ENCODE measurements at places on chromosomes 11 and 22.

- DNase-seq = no peak
These were observed 683.5 kb upstream of the CCDC179 start for GRCh38 chr11:23543651-23544222.

DNA sequence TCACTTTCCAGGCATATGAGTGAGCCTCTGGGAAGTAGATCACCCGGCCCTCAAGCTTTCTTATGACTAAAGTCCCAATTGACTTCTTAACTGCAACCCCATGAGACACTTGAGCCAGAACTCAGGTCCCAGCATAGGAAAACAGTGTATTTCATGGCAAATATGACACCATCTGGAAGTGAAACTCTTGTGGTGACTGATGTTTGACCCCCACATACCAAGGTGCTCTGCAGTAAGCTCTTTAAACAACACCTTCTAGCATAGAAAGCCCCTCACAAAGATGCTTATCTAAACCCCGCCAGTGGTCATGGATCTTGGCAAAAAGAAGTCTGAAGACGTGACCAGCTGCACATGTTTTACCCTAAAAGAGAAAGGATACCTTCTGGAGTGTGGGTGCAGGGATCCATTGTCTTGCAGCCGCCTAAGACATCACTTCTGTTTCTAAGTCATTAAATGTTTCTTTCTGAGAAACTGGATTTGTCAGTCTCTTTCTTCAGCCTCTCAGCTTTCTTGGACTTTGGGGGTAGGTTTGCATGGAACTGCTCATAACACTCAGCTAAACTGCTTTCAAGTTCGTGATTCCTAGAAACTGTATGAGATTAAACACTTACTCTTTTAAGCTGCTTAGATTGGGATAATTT, 7.4 kb upstream of the PELI3 start:
- DNase-seq = no peak

DNA sequence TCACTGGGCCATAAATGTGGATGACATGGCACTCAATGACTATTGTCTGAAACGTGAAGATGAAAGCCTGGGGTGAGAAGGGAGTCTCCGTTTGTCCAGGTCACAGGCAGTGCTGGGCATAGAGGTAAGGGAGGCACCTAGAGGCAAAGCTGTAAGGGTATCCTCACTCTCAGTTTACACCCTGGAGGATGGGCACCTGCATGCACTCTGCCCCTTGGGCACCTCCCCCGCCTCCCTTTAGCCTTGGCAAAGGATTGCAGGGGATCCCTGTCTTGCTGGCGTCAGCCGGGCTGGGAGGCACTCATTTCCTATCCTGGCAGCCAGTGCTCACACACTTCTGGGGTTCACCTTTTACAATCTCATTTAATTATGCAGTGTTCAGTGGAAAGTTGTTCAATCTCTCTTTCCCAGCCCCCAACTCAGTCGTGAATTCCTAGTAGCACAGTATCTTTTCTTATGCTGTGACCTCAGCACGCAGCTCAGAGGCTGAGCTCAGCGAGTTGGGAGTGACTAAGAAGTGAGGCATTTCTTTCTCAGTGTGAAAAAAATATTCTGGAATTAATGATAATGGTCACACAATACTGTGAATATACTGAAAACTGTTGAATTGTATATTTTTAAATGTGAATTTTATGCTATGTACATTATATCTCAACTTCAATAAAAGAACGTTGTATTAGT, 866.6 kb downstream of the BRD1 start:
- no peak for DNase-seq

GRCh38 chr22:29587938-29588699, 7.2 kb upstream of the NIPSNAP1 start:
- peak; percentile 42 for DNase-seq

GRCh38 chr11:40306938-40307548, 1152.4 kb downstream of the LRRC4C start:
- peak; percentile 30 for DNase-seq

DNA sequence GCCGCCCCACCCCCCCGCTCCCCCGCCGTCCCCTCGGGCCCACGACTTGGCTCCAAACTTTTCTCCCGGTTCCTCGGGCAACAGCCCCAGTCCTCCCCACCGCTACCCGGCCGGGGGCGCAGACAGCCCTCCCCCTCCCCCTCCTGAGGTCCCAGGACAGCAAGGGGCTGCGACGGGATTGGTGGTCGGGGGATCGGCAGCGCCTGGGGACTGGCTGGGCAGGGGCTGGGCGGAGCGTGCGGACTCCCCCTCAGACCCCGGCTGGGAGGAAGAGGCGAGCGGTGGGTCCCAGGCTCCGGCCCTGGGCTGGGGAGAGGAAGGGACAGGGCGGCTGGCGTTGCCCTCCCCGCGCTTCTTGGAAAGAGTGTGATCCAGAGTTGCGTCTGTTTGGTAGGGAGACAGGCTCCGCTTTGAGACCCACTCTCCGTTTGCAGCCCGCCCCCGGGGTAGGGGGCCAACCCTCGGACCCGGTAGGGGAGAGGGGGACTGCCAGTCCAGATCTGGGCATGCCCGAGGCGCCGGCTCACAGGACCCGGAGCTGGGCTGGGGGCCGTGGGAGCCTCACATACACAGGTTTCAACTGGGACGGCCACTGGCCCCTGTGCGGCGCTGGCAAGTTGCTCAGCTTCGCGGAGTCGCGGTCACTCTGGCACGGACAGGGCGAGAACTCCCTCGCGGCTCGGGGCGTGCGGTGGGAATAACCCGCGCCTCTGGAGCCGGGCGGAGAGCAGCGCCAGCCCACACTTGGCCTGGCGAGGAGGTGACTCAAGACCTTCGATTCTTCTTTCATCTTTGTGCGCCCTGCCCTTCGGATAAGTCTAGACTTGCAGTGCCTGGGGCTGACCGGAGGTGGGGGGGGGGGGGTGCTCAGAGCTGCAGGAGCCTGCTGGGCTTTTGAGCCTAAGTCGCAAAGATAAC, 999 bp downstream of the TSKU start:
- peak; percentile 46 for DNase-seq

DNA sequence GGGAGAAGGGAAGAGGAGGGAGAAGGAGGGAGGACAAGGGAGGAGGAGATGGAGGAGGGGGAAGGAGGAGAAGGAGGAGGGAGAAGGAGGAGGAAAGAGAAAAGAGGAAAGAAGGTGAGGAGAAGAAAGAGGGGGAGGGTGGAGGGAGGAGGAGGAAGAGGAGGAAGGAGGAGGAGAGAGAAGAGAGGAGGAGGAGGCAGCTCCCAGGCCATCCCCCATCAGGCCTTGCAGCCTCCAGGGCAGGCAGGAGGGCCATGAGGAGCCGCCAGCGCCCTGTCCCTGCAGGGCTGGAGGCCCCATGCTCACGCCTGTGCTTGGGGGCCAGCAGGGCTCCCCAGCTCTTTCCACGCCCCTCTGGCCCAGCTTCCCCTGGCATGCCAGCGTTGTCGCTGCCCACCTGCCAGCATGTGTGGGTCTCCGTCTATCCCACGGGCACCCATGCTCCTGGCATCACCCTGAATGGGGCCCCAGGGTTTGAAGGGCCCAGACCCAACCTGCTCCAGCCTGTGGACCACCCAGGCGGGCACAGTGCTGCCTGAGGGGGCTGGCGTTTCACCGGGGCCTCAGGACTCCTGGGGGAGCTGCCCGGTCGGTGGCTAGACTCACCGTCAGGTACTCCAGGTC, 5.2 kb downstream of the TSPAN32 start:
- DNase-seq = no peak

- no peak for DNase-seq
These were observed 64.9 kb downstream of the NAV2 start for GRCh38 chr11:19777377-19778102.

DNA sequence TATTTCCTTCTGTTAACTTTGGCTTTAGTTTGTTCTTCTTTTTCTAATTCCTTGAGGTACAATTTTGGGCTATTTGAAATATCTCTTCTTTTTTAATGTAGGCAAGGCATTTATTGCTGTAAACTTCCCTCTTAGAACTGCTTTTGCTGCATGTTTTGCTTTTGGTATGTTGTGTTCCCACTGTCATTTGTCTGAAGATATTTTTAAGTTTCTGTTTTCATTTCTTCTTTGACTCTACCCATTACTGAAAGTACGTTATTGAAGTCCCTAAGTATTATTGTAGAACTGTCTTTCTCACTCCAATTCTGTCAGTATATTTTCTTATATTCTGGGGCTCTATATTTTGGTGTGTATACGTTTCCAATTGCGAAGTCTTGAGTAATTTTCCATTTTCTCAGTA, 77.9 kb downstream of the KCNQ1OT1 start:
- DNase-seq = no peak

- no peak for DNase-seq
These were observed 12.7 kb downstream of the MAP6 start for GRCh38 chr11:75656044-75656727.

GRCh38 chr22:42820045-42820763, 36.9 kb downstream of the ARFGAP3 start:
- peak; percentile 59 for DNase-seq

GRCh38 chr11:41786087-41786486, 326.6 kb upstream of the LRRC4C start:
- no peak for DNase-seq

DNA sequence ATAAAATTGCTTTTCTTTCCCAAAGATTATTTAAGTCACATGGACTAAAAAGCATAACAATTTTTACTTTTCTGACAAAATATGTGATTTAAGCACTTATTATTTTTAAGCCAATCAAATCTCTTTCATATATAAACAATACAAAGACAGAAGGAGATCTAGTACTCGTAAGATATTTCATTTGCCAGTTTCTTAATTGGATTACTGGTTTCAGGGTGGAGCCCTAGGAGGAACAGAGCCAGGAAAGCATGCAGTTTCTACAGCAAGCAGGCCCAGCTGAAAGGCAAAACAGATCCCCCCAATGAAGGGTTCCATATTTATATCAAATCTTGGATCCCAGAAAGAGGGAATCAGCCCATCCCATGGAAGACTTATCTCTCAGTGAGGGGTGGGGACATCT, 177.0 kb downstream of the KIF18A start:
- DNase-seq = no peak

DNA sequence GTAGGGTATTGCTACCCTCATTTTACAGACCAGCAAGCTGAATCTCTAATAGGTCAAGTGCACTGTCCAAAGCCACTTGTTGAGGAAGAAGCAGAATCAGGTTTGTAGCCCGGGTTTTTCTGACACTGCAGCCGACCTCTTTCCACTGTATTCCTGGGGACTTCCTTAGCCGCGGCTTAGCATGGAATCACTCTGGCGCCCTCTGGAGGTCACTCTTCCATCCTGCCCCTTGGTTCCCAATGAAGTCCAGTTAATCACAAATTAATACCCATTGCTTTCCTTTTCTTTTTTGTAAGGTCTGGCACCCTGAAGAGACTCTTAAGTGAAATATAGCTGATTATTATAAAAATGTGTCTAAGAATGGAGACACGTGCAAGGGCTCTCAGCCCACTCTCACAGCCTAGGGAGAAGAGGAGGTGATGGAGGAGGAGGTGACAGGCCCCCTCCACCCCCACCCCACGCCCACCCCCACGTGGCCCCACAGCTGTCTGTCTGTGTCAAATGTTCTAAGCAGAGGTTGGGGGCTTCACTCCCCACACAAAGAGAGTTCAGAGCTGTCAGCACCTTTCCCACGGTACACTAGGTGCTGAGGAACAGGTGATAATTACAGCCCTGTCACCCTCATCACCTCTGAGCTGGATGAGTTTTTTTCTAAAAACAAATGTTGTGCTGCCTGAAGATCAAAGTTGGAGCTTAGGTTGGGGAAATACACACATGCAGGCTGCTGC, 57.7 kb upstream of the DRD2 start:
- DNase-seq = peak; percentile 29

- no peak for DNase-seq
These were observed 78.3 kb upstream of the KCNQ1OT1 start for GRCh38 chr11:2777871-2778629.

GRCh38 chr11:46381819-46382645, 563 bp downstream of the MDK start:
- DNase-seq = no peak
